ENCODE measurements at places on chromosomes 1 and 21.
A peak's percentile ranks its signal among the peaks of the same experiment; 100 is the strongest.

GRCh38 chr1:19771350-19771749, 28.4 kb downstream of the TMCO4 start:
- no peak for DNase-seq

GRCh38 chr1:153633161-153633753, 609 bp upstream of the CHTOP start:
- DNase-seq = peak; percentile 80

GRCh38 chr1:246726255-246726679, 2.1 kb downstream of the SCCPDH start:
- no peak for DNase-seq

DNA sequence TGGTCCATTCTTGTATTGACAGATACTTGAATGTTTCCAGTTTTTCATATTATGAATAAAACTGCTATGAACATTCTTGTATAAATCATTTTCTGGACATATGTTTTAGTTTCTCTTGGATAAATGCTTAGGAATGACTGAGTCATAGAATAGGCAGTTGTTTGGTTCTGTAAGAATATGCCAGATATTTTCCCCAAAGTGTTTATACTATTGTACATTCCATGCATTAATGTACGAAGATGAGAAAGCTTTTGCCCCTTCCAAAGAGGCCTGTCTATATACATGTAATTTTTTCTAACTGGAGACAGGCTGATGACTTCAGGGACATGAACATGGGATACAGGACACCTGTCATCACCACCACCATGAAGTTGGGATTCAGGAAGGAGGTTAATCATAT, 11.3 kb downstream of the NBPF3 start:
- no peak for DNase-seq

DNA sequence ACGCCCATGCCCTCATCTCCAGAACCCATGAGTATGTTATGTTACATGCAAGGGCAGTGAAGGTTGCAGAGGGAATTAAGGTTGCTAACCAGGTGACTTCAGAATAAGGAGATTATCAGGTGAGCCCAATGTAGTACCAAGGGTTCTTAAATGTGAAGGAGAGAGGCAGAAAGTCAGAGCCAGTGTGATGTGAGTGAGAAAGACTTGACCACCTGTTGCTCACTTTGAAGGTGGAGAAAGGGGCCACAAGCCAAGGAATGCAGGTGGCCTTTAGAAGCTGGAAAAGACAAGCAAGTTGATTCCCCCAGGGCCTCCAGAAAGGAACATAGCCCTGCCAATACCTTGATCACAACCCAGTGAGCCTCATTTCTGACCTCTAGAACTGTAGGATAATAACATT, 84.7 kb upstream of the CLDN14 start:
- no peak for DNase-seq

GRCh38 chr1:236338096-236338495, 56.0 kb upstream of the EDARADD start:
- no peak for DNase-seq

DNA sequence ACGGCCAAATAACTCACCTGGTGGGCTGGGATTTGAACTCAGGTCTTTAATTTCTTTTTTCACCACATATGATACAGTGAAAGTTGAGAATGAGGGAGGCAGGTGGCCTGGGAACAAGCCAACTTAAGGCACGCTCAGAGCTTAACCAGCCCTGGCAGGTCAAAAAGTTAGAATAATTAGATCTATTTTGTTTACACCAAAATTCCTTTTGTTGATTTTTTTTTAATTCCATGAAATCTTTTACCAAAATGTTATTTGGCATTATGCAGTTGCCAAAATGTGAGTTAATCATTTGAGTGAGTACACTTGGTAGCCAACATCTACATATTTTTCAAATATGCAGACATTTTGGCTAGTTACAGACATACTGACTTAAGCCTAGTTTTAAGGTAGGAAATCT, 36.8 kb downstream of the LHX8 start:
- DNase-seq = no peak

DNA sequence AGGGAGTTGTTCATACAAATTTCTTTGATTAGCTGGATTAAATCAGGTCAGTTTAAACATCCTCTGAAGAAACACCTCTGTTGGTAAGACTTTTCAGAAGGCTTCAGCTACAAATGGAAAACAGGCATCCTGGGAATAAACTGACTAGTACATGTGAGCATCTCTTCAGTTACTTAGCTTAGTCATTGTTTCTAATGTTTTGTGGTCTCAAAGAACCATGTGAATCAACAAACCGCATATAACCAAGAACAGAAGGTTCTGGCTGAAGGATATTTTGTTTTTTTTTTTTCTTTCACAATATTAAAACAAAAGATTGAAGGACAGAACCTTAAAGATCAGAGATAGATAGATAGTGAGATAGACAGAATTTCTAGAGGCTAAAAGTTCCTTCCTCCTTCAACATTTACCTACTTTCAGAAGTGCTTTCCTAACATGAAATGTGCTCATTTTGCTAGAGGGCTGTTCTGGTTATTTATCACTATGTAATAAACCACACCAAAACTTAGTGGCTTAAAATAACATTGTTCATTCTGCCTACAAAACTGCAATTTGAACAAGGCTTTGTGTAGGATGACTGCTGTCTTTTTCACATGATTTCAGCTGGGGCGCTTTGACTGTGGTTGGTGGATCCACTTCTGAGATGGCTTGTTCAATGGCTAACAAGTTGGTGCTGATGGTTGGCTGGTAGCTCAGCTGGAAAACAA, 119.8 kb upstream of the PTGFR start:
- DNase-seq = no peak

- no peak for DNase-seq
Observed at GRCh38 chr1:223504741-223505140, 111.5 kb downstream of the CCDC185 start.

- no peak for DNase-seq
Observed at GRCh38 chr21:28496517-28496916, 496.2 kb downstream of the LTN1 start.

DNA sequence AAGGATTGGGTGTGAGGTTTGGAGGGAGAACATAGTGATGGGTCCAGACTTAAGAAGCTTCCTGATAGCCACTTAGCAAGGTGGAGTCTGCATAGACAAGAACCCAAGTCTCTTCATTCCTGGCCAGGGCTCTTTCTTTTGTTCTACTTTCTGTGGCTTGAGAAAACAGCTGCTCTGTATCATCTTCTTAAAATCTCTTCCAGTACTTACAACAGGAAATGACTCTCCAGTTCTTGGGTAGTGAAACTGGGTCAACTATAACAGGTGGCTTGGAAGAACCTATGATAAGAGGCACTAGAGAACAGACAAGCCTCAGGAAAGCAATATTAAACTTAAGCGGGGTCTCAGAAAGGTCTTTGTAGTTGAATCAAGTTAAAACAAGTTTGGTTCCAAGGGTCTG, 148.1 kb upstream of the USP24 start:
- no peak for DNase-seq

DNA sequence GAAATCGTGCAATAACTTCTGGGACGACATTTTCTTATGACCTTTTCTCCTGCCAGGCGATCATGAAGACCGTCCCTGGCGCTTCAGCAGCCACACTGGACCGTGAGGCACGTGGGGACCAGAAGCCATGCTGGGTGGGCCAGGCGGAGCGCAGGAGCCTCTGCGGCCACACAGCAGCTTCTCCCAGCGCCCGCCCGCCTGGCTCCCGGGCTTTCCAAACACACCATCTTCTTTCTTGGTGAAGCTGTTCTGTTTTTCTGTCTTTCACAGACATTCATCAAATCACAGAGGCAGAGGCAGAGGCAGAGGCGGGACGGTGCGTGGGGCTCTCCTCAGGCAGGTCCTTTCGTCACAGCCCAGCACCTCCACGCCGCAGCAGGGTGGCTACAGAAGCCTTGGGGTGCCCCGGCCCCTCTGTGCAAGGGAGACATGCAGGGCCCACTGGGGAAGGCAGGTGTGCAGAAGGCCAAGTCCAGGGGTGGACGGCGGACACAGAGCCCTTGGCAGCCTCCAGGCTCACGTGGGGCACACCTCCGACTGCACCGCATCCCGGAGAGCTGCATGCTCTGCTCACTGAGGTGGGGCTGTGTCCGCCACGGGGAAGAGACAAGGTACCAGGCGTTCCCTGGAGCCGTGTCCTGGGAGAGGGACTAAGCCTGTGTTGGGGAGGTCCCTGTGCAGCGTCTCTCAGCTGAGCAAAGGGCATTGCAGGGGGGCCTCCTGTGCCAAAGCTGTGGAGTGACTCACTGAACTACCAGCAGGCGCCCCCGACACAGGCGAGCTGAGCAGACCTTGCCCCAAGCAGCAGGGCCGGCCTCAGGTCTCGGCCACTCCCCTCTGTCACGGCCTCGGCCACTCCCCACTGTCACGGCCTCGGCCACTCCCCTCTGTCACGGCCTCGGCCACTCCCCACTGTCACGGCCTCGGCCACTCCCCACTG, 2.6 kb upstream of the TMEM240 start:
- no peak for DNase-seq

GRCh38 chr21:44415073-44416025, 40.0 kb upstream of the LRRC3 start:
- DNase-seq = no peak

DNA sequence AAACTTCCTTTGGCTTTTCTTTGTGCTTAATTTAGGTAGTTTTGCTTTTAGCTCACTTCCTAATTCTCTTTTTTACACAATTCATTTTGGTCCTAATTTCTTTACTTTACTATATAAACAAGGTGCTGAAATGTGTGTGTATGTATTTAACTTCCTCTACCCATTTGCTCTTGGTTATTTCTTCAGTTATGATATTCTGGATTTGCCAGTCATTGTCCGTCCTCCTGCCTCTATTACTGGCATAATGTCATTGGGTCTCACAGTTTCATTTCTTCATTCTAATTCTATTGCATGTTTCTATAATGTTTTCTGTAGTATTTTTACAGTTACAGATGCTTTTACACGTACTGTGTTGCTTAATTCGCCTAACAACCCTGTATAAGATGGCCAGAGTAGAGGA, 96.2 kb downstream of the ZMYM4 start:
- no peak for DNase-seq

DNA sequence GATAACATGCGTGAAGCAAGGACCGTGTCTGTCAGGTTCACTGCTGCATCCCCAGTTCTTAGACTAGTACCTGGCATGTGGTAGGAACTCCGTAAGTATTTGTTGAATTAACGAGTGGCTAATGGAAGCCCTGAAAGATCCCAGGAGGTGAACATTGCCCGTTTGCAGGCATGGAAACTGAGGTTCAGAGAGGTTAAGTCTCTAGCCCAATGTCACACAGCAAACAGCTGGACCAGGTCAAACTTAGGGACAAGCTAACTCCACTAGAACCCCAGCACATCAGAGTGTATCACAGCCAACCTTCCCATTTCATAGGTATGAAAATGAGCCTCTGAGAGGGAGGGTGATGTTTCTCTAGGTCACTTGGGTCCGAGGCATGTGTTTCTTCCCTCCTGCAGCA, 27.6 kb downstream of the RAP1GAP start:
- DNase-seq = no peak

DNA sequence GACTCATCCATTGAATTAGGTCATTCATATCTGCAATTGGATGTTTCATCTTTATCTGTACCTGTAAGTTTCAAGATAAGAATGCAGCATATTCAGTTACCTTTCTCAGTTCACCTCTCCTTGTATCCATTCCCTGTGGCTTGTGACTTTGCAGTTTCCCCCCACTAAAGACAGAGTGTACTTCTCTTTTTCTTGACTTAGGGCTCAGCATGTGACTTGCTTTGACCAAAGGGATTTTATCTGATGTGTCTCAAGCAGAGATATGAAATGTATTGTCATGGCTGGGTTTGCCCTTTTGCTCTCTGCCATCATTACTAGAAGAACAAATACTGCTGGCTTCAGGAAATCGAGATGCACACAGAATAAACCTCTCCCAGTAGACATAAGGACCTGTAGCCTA, 754.8 kb downstream of the ADGRL2 start:
- no peak for DNase-seq

DNA sequence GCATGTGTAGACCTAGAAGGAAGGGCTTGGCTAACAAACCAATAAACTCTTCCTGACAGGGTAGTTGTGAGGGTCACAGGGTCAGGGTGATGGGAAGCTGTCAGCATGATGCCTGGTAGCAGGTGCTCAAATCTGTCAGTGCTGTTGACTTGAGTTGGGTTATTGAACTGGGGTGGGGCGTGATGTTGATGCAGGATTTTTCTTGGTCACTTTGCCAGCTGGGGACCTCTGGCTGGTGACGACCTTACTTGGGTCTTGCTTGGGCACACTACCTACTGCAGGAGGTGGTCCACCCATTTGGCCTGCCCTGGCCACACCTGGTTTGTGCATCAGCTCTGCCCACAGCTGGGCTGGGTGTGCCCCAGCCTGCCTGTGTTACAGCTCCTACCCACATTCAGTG, 624.4 kb downstream of the PTPRU start:
- DNase-seq = no peak

GRCh38 chr1:110076789-110077500, 6.5 kb upstream of the ALX3 start:
- DNase-seq = no peak

- no peak for DNase-seq
Observed at GRCh38 chr1:38579056-38579455, 280.5 kb downstream of the RRAGC start.

All from substantia nigra (tissue), 51 donors.